Stimulated activated naive CD4-positive, alpha-beta T cell (primary cell): ENCODE measurements at places on chromosomes 2 and 18.

GRCh38 chr2:94879982-94880377, 8.8 kb downstream of the TEKT4 start:
- no peak for DNase-seq

DNA sequence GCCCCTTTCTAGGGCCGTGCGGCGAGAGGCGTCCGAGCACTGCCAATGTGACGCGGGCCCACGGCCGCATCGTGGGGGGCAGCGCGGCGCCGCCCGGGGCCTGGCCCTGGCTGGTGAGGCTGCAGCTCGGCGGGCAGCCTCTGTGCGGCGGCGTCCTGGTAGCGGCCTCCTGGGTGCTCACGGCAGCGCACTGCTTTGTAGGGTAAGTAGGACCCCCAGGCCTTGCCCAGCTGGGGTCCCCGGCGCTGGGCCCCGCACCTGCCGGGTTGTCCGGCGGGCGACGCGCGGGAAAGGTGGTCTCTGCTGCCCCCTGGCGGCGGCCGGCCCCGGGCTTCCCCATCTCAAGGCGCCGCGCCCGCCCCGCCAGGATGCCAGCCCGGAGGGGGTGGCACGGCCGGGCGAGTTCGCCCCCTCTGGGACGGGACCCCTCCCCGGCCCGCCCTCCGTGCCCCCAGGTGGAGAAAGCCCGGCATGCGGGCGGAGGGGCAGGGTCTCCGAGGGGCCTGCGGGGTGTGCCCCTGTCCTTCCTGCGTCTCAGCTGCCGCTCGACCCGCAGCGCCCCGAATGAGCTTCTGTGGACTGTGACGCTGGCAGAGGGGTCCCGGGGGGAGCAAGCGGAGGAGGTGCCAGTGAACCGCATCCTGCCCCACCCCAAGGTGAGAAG, 1.9 kb downstream of the PRSS56 start:
- DNase-seq = peak; percentile 59

DNA sequence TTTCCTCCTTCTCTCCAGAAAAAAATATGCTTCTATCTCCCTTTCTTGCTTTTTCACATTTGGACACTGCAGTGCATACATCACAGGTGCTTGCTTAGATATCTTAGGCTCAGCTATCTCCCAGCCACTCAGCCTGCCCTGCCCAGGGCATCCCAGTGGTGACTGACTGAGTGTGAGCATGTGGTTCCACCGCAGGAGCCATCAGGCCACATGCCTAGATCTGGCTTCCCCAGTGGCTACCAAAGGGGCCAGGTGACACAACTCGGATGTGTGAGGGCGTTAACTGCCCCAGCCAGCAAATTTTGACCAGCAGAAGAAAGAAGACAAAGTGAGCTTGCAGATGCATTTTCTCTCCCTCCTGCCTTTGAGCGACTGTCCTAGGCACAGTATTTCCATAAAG, 25.5 kb downstream of the SP5 start:
- no peak for DNase-seq

- DNase-seq = no peak
Measured at GRCh38 chr2:10768063-10768507, 44.5 kb downstream of the PDIA6 start.

GRCh38 chr2:216956820-216957493, 97.1 kb upstream of the TNP1 start:
- DNase-seq = no peak

DNA sequence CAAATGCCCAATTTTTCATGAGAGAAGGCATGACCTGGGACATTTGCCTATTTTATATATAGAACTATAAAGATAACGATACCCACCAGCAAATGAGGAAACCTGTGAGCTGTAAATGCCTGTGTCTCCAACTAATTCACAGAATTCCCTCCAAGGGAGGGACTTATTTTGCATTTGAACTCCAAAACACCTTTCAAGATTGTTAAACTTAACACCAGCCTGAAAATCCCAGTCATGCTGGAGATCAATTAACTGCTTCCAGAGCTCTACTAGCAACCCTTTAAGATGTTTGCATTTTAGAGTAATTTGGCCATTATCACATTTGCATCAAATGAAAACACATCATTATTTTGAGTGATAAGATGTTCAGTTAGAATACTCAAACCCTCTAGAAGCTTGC, 68.1 kb upstream of the KLHL14 start:
- no peak for DNase-seq

- DNase-seq = no peak
Measured at GRCh38 chr2:186637497-186637800, 47.6 kb downstream of the ITGAV start.

DNA sequence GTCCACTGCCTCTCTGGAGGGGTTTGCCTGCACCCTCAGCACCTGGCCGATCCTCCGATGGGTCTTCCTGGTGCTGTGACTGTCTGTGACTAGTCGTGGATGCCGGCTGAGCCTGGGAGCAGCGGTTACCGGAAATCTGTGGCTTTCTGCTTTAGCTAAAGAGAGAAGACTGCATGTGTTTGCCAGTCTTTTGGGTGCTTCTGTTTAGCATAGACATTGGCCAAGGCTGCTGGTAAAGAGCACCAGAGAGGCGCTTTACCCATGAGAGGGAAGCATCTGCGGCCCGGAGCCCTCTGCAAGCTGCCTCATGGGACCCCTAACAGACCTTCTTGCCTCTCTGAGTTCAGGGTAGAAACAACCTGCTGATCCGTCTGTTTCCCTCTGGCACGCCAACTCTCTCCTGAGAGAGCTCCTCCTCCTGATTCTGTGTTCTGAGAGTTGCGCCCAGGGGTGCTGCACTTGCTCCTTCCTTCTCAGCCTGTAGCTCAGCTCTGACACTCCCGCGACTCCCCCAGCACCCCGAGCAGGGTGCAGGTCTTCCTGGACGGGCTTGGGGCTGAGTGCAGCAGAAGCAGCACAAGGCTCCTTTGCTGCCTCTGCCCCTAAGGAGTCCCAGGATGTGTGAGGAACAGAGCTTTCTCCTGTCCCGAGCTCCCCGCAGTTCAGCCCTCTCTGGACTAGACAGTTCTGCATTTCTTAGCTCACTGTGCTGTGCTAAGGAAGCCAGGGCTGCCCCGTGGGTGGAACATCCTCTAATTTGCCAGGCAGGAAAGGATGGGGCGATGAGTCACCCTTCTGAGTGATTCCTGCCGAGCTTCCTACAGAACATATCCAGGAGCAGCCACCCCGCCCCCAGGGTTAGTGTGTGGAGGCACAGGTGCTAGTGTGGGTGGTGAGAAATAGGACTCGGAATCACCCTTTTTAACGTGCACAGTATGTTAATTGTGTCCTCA, 203.2 kb downstream of the SH3RF3 start:
- no peak for DNase-seq

DNA sequence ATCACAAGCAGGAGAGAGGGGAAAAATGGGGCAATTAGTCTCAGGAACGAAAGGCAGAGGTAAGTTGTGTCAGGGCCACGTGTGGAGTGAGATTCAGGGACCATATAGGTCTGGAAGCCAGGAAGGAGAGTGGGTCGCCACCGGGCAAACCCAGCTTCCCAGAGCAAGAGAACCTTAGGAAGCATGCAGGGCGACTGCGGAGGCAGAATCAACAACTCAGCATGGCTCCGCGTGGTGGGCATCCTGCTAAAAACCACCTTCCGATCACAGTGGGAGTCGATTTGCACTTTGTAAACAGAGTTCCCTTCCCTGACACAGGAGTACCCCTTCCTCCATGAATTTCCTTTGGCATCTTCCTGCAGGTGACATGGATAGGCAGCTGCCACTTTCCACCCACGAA, 114.6 kb downstream of the TTC32 start:
- no peak for DNase-seq

DNA sequence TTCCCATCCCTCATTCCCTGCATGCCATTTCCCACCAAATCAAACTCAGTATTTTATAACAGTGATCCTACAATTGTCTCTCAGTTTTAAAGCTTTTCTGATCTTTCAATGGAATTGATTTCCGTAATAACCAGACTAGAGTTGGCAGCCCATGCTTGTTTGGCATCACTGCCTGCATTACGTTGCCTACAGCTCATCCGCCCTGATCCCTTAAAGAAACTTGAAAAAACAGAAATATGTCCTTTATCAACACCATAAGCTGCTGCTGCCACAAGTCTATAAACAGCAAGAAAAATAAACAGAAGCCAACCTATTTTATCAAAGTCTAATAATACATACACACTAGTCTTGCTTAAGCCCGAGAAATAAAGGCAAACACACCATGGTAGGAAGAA, 331.0 kb downstream of the METTL4 start:
- no peak for DNase-seq

DNA sequence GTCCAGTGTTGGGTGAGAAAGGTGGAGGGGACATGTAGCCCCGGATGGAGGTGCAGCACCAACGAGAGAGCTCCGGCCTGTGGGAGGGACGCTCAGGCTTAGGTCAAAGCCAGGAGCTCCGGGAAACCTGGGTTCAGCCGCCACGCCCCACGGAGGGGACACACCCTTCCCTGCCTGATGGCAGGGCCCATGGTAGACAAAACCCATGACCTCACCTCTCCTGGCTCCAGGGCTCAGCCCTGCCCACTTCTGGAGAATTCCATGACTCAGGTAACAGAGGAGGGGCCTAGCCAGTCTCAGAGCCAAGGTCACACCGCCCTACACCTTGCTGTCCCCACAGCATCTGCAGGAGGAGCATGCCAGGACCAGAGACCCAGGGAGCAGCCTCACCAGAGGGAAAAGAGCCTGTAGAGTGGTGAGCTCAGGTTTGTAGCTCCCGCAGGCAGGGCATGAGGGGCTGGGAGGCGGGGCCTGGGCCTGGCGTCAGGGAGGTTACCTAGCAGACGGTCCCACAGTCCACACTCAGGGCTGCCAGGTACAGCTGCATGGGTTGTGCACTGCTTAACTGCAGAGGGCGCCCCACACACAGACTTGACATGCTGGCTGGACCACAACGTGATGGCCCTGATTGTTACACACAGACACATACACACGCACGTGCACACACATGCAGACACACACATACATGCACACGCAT, 70.8 kb upstream of the SMAD7 start:
- no peak for DNase-seq

GRCh38 chr2:184847331-184847730, 249.0 kb downstream of the ZNF804A start:
- no peak for DNase-seq
